ENCODE measurements at places on chromosomes 1 and 21.

DNA sequence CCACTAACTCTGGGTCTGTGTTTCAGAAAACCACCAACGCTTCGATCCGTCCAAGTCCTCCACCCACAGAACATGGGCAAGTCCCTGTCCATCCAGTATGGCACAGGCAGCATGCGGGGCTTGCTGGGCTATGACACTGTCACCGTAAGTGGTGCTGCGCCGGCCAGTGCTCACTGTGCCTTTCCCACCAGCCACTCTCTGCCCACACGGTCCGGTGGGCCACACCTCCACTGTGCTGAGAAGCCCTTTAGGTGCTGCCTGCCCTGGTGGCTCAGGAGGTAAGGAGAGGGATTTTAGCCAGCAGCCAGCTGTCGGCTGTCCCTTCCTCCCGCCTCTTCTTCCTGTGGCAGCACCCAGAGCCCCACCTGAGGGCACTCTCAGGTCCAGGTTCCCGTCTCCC, 33.9 kb downstream of the PROK1 start:
- no peak for DNase-seq

- no peak for DNase-seq
These were observed 22.1 kb upstream of the CITED4 start for GRCh38 chr1:40884055-40884795.

- DNase-seq, result no peak
These were observed 134.3 kb downstream of the PIK3R3 start for GRCh38 chr1:45998020-45998617.

GRCh38 chr1:156664767-156665411, 12.3 kb downstream of the NES start:
- no peak for DNase-seq

GRCh38 chr21:34886240-34887104, 162.6 kb downstream of the RUNX1 start:
- DNase-seq, result no peak

DNA sequence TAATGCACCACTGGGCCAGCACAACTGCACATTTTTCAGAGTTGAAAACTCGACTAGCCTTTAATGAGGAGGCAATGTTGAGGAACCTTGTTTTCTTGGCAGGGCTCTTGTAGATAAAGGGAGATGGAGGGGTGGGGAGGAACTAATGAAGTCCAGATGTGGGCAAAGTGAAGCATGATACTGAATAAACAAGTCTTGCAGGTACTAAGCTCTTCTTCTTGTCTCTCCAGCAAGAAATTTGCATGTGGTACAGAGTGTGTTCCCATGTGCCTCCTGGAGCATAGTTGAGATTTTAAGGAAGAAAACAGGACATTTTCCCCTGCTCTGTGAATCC, 47.0 kb downstream of the PLPP3 start:
- DNase-seq, result no peak

DNA sequence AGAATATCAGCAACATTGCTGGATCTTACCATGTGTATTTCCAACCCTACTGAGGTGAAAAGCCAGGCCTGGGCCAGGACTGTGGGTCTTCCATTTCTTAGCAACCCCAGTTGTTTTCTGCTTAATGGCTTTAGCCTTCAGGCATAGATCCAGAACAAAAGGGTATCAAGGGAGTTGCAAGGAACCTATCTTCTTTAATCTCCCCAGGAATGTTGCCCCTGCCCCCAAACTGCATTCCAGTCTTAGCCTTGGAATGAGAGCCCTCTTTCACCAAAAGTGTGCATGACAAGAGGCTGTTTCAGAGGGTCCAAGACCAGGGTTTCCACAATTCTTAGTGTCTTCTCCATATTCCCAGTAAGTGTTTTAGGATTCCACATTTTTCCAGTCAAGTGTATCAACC, 87.9 kb upstream of the SOX13 start:
- DNase-seq, result no peak

- DNase-seq, result no peak
These were observed 349.4 kb downstream of the HLX start for GRCh38 chr1:221228594-221228993.

DNA sequence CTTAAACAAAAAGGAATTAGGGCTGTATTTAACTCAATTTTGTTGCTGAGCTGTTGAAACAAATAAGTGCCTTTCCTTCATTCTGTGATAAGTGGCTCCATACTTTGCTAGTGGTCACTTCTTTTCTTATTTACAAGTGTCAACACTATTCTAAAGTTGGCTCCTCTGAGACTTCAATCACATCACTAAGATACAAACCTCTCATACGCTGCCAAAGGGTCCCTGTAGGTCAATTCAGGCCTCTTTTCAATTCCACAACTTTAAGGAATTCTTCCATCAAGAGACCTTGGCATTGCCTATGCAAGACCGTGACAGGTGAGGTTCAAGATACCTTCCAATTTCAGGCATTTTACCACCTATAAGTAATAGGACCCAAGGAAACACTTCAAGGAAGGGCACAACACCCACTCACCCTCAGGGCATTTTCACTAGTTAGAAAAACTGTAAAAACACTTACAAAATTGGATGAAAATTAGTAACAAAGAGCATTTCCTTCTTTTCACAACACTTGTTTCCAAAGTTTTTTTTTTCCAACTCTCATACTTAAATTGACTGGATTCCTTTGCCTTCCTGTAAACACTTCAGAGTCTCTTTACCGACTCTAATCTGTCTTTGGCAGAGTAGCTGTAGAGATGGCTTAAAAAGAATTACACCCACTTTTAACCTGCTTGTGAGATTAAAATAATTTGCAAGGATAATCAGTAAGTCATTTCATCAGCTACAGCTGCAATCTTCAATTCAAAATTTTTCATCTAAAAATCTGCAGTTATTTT, 24.5 kb downstream of the SERBP1 start:
- no peak for DNase-seq

DNA sequence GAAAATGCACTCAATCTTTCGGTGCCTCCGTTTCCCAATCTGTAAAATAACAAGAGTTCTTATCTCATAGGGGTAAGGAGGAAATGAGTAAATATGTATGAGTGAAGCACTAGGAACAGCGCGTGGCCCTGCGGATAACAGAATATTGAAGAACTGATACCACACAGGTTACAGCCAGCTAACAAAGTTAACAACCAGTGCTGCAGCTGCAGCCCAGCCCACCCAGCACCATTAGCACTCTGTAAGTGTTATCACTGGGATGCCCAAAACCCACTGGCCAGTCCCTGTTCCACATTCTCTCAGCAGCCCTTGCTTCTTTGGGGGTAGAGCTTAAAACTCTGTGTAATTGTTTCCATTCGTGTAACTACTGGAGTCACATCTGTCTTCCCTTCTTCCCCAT, 89.5 kb downstream of the VWA5B1 start:
- no peak for DNase-seq

- DNase-seq, result no peak
These were observed 969 bp downstream of the ACAP3 start for GRCh38 chr1:1306661-1307260.

DNA sequence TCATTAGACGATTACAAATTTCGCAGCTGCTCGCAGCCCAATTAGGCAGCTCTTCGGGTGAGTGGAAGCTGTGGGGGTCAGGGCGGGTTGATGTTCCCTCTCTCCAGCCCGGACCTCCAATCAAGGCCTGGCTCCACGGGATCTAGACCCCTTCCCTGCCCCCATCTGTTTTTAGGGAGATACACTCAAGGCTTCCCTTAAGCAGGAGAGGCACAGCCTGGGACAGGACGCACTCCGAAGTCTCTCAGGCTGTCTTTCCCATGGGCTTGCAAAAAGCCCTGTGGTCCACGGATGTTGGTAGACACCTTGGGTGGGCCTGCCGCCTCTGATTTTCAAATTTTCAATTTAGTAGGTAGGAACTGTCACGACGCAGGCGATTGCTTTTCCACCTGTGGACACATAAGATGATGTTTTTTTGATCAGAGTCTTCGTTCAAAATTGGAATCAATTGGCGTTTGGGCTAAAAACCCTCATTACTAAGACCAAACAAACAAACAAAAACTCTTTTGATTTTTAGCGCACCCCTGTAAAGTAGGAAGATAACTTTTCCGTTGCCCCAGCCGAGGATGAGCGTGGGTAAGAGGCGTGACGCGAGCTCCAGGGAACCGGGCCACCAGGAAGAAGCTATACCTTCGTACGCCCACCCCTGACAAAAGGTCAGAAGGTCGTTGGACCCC, 2.5 kb upstream of the LHX8 start:
- DNase-seq, result no peak

DNA sequence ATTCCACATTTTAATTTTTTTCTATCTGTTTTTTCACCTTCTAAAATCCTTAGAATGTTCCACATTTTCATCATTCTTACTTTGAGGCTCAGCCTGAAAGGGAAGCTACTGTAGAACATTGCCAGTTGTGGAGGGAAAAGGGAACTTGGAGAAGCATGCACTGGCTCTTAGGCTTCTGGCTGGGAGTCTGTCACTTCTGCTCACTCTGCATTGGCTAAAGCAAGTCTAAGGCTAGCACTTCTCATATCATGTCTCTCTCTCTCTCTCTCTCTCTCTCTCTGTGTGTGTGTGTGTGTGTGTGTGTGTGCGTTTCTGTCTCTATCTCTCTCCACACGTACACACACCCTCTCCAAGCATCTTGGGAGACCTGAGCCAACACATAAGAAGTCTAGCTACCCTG, 49.6 kb upstream of the ADAR start:
- no peak for DNase-seq

DNA sequence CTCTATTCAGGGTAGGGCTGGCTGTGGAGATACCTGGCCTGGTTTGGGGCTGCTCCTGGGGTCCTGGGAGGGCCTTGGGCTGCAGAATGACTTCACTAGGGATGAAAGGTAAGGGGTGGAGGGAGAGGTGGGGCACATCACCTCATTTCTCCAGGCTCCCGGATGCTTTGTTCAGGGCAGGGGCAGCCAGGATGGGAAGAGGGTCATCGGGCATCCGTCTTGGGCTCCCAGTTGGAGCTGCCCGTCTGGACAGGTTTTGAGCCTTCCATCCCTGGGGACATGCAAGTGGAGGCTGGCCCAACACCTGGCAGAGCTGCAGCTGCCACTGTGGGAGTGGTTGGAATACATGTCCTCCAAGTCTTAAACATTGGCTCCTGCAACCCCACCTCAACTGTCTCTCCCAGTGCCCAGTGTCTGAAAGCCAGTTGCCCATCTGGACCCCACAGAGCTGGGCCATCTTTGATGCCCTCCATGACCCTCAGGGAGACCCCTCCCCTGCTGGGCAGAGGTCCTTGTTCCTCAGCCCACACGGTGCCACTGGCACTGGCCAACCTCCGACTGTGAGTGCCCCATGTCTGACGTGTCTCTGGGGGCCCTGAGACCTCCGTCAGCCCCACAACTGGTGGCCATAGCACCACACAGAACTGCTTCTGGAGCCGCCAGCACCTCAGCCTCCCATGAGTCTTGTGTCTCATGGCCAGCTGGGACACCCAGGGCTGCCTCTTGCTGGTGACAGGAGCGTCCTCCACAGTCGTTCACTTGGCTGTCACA, 52.8 kb downstream of the TRIM11 start:
- no peak for DNase-seq

GRCh38 chr1:84298684-84299535, 2.6 kb upstream of the SAMD13 start:
- no peak for DNase-seq

- no peak for DNase-seq
These were observed 24.6 kb upstream of the CNTN2 start for GRCh38 chr1:205018381-205018780.

DNA sequence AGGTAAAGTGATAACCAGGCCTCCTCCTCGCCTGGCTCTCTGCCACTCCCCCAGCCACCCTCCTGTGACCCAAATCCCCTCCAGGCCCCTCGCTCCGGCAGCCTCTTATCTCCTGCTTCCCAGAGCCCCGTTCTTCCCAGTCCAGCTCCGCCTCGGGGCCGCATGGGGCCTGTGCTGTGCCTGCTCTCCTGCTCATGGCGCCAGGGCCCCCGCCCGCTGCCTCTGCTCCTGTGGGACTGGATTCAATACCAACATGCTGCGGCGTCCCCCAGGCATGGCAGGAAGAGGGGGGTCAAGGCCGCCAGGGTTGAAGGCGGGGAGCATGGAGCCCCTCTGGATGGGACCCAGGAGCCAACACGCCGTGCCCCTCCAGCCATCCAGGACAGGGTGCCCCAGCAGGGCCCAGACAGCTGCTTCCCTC, 213.0 kb upstream of the VAMP3 start:
- no peak for DNase-seq

DNA sequence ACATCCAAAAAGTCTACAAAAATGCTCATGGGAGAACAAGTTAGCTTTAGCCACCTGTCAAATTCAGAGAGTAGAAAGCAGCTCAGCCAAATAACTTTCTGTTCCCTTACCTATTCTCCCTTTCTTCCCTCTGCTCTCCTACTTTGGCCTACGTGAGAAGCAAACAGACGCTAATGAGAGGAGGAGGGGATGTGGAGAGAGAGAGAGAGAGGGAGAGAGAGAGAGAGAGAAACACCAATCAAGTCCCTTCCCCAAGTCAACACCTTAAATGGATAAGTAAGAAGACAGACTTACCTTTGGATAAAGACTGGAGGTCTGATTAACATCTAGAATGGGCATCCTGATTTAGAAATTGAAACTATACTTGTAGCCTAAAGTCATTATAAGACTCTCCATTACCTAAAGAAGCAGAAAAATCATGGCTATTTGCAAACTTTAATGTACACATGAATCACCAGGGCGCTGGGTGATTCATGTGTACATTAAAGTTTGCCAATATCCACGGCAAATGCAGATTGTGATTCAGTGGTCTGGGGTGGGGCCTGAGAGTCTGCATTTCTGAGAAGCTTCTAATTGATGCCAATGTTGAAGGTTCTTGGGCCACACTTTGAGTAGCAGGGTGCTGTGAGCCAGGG, 13.1 kb upstream of the DUSP12 start:
- DNase-seq, result no peak

GRCh38 chr1:178146436-178146835, 52.5 kb downstream of the RASAL2 start:
- no peak for DNase-seq

GRCh38 chr1:177146499-177146898, 18.0 kb downstream of the ASTN1 start:
- DNase-seq, result no peak

GRCh38 chr1:21311016-21311415, 20.8 kb upstream of the ECE1 start:
- DNase-seq, result no peak

DNA sequence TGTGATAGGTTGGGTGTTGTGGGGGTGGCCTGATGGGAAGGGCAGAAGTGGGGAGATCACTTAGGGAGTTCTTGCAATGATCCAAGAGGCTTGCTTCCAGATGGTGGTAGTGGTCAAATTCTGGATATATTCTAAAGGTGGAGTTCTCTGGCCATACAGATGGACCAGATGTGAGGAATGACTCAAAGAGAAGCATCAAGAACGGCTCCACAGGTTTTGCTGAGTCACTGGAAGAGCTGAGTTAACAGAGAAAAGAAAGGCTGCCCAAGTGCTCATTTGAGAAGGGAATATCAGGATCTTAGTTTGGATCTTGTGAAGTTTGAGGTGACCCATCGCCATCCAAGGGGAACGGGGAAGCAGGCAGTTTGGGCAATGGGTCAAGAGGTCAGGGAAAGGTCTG, 192.9 kb upstream of the GALNT2 start:
- DNase-seq, result no peak

GRCh38 chr1:23617084-23617521, 57.8 kb upstream of the ID3 start:
- DNase-seq, result no peak

- DNase-seq, result no peak
These were observed 53.1 kb downstream of the LMX1A start for GRCh38 chr1:165303386-165303785.

GRCh38 chr1:67264152-67264551, 43.5 kb upstream of the IL12RB2 start:
- DNase-seq, result no peak

GRCh38 chr1:157262891-157263290, 124.7 kb upstream of the ETV3 start:
- DNase-seq, result no peak

All from effector CD4-positive, alpha-beta T cell (primary cell).